ENCODE measurements at places on chromosomes 6 and 20.

DNA sequence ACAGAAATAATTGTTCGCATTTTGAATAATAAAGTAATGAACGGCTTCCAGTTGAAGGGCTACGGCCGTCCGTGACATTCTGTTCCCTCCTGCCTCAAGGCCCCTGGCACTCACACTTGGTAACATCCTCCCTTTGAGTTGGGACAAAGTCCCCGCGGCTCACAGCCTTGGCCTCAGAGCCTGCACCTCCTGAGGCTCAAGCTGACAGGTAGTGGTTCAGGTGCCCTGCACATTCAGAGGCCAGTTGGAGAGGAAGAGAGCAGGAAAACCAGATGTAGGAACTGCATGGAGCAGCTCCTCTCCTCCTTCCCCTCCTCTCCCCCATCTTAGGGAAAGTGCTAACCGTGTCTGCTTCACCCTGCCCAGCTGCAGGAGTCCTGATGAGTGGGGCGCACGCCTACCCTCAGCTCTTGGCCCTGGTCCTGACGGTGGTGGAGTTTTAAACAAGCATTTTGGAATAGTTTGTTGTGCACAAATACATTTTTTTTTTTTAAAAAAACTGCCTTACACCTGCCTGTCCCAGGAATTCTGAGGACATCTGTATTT lies 393.1 kb downstream of the SMOC2 start:
- DNase-seq = no peak

DNA sequence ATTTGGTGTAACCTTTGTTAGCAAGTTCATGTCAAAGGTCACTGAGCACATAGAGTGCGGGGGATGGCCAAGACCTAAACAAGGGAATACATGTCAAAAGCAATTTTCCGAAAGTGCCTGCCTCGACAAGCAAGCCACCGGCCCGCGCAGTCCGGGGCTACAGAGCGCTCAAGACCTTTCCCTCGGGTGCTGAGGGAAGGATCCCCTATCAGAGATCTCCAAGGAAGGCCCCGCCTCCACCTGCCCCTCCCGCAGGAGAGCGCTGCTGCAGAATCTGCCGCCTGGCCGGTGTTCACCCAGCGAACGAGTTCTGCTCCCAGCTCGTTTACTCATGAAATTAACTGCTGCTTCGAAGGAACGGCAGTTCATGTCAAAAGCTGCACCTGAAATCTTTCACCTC lies 252.7 kb downstream of the BMP7 start:
- no peak for DNase-seq

- DNase-seq = no peak
Observed at GRCh38 chr6:16136091-16136490, 7.2 kb downstream of the MYLIP start.

- no peak for DNase-seq
Observed at GRCh38 chr6:32436995-32437836, 2.5 kb upstream of the HLA-DRA start.

DNA sequence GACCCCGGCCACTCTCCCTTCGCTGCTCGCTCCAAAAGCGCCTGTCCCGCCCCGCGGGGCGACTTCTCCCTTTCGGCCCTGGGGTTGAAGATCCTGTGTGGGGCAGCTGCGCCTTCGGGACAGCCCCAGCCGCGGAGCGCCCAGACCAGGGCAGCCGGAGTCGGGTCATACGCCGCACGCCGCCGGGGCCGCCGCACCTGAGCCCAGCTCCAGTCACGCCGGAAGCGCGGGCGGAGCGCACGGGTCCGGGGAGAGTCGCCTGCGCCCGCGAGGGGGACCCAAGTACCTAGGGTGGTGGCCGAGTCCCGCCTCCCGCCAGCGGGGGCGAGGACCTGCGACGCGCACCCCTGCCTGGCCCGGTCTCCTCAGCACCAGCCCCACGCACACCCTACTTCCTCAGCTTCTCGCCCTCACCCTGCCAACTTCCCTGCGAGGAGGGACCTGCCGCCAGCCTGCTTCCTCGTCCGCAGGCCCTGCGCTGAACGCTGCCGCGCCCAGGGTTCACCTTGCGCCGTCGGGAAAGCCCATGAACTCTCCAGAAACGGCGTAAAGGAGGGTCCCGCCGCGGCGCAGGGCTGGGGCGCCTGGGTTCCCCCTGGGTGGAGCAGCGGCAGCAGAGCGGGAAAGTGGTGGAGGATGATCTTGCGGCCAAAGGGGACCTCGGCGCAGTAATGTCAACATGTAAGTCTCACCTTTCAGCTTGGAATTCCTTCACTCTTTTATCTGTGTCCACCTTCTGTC lies at the start of gene ADGRG6:
Gene ADGRG6, plus strand, starts transcription at position 357 of the 741 bp plus-strand sequence. Its CDS starts 323 bp downstream, at position 680.
- peak; percentile 68 for DNase-seq

DNA sequence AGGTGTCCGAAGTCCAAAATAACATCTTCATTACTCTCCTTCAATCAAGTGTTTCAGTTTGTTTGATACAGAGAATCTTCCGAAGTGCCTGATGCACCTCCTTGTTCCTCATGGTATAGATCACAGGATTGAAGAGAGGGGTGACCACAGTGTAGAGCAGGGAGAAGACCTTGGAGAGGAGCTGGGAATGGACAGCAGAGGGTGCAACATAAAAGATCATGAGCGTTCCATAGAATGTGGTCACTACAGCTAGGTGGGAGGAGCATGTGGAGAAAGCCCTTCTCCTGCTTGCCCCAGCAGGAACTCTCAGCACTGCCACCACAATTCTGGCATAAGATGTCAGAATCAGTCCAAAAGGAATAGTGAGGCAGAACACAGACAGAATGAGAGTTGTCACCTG lies 11.9 kb downstream of the OR12D1 start:
- DNase-seq = no peak

- no peak for DNase-seq
Observed at GRCh38 chr6:100449239-100449691, 15.5 kb downstream of the SIM1 start.

GRCh38 chr20:46171909-46172308 lies 53.8 kb downstream of the CD40 start:
- no peak for DNase-seq

- DNase-seq = peak; percentile 38
Observed at GRCh38 chr6:158468666-158469065, 91.2 kb upstream of the TMEM181 start.

DNA sequence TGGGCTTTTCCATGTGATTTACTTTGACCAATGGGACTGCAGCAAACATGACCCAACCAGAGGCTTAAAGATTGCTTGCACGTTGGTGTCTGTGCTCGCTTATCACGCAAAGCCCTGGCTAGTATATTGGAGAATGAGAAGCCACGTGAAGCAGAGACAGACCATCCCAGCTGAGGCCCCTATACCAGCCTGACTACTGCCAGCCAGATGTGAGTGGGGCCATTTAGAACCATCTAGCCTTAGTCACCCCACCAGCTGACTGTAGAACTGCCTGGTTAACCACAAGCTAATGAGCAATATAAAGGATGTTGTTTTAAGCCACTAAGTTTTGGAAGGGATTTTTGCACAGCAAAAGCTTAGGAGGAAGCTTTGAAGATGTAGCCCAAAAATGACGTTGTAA lies 74.5 kb downstream of the MACROD2 start:
- no peak for DNase-seq

DNA sequence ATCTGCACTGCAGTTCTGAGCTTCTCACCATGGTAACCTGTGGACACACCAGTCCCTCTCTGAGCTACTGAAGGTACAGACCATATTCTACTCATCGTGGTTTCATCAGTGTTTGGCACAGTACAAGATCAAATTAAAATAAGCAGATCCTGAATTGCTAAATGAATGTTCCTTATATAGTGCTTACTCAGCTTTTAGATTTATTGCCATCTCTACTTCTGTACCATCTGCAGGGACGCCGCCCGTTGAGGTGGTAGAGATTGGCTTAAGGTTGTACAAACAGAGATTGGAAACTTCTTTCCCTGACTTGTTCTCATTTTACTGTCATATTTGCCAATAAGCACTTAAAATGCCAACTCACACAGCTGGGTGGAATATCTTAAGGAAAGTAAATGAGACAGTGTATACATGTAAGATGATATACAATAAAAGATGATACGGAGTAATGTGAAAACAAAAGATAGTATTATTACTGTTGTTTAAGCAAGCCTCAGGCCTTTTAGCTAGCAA lies 223.4 kb upstream of the FOXQ1 start:
- no peak for DNase-seq

DNA sequence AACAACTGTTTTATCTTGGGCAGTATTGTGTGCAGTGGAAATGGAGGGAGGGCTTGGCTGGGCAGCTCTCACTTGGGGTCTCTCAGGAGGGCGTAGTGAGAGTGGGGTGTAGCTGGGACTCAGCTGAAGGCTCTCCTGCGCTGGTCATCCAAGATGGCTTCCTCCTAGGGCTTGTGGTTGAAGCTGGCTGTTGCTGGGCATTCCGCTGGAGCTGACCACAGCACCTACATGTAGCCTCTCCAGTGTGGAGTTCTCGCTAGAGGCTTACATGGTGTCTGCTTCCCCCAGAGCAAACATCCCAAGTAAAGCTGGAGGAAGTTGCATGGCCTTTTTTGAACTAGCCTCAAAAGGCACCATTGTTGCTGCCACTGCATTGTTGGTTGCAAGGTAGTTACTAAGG lies 344.1 kb upstream of the MARCKS start:
- no peak for DNase-seq

- DNase-seq = no peak
Observed at GRCh38 chr6:53741034-53741823, 53.6 kb upstream of the LRRC1 start.

GRCh38 chr6:94278146-94278545 lies 858.8 kb upstream of the EPHA7 start:
- no peak for DNase-seq

- DNase-seq = no peak
Observed at GRCh38 chr6:10725716-10726115, 2.8 kb downstream of the TMEM14C start.

- DNase-seq = no peak
Observed at GRCh38 chr6:94623586-94623985, 953.7 kb upstream of the MANEA start.

GRCh38 chr6:111076024-111076695 lies 11.1 kb upstream of the SLC16A10 start:
- DNase-seq = no peak
